Anterior cingulate cortex (tissue), 58 donors: ENCODE measurements at places on chromosomes 1 and 21.

DNA sequence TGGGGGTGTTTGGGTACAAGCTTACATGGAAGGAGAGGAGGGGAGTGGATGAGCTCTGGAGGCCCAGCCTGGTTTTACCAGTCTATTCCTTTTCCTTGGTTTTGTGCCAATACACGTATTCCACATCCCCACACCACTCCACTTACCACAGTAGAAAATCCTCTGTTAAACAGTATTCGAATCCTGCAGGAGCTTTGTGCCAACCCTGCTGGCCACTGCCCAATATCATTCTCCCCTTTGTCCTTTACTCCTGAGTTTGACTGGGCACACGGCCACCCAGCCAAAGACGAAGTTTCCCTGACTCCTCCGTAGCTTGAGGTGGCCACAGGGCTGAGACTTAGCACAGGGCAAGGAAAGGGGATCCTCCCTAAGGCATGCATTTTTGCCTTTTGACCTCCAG, 61.6 kb downstream of the TMCO4 start:
- DNase-seq = no peak

- DNase-seq = no peak
Measured at GRCh38 chr1:29603622-29604021, 367.3 kb downstream of the PTPRU start.

- DNase-seq = no peak
Measured at GRCh38 chr21:16312321-16312720, 582.5 kb downstream of the USP25 start.

DNA sequence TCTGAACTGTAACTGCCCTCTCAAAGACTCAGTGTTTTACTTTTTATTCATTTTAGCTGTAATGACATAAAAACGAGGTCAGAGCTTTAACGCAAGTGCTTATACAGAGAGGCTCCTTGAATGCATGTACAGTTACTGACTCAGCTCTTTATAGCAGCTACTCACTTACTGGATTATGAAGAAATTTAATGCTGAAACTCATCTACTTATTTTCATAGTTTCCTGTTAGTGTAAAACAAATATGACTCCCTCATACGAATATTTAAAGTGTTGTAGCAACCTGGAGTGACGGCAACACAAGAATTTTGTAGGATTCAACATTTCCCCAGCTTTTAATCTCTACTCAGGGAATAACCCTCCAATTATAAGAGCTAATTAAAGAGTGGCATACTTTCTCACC, 32.7 kb downstream of the ADSS2 start:
- DNase-seq = no peak

- DNase-seq = no peak
Measured at GRCh38 chr1:192545896-192546521, 29.6 kb upstream of the RGS1 start.

GRCh38 chr1:223430236-223430635, 37.0 kb downstream of the CCDC185 start:
- DNase-seq = no peak

DNA sequence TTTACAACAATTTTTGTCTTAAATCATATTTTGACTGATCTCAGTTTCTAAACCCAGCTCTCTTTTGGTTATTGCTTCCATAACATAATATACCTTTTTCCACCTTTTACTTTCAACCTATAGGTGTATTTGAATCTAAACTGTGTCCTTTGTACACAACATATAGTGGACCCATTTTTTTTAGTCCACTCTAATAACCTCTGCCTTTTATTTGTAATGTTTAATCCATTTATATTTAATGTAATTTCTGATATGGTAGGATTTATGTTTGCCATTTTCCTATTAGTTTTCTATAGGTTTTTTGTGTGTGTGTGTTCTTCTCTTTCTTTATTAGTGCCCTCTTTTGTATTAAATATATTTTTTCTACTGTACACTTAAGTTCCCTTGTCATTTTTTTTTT, 22.4 kb upstream of the SLAMF1 start:
- DNase-seq = no peak

- no peak for DNase-seq
Measured at GRCh38 chr1:233518344-233518743, 95.6 kb upstream of the KCNK1 start.

DNA sequence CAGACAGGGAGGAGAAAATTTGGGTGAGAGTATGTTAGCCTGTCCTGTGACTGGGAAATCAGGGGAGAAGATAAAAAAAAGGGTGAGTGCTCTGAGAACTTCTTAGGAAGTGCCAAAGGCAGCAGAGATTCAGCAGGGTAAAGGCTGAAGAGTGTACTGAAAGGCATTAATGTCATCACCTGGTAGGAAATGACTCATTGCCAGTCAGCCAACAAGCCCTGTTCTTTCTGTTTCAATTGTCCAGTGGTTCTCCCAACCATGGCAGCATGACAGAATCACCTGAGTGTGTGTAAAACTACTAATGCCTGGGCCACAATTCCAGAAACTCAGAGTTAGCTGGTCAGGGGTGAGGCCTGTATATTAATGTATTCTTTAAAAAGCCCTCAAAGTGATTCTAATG, 83.5 kb downstream of the INTS7 start:
- no peak for DNase-seq

- peak; percentile 24 for DNase-seq
Measured at GRCh38 chr1:206012086-206012859, 9.1 kb upstream of the RAB7B start.

DNA sequence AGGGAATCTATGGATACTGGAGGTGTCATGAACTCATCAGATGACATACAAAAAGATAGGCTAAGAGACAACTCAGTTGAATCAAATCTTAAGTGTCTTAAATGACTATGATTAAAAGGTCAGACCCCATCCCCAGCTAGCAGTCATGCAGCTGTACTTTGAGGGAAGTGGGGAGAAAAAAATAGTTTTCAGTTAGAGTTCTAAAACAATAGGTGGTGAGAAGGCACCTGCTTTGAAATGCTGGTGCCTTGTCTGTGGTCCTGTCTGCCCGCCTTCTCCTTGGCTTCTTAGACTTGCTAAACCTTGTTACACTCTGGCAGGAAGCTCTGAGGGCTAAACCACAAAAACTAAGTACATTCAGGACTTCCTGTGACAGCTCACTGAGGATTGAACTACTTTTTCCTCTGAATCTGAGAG, 15.3 kb downstream of the CD2 start:
- DNase-seq = no peak
